ENCODE measurements at places on chromosomes 6 and 20.

- H3K36me3 ChIP-seq: no peaks in the 10 kb centered on the region
- H3K27me3 ChIP-seq: no peaks in the 10 kb centered on the region
- no peak overlapping the region for H3K4me3 ChIP-seq
- no peak for DNase-seq
- H3K4me1 ChIP-seq: peaks cover 4% of the 10 kb centered on the region
- H3K27ac ChIP-seq: peak overlapping the region; percentile 93
Observed at GRCh38 chr20:58173091-58173490, 55.4 kb downstream of the ANKRD60 start.

DNA sequence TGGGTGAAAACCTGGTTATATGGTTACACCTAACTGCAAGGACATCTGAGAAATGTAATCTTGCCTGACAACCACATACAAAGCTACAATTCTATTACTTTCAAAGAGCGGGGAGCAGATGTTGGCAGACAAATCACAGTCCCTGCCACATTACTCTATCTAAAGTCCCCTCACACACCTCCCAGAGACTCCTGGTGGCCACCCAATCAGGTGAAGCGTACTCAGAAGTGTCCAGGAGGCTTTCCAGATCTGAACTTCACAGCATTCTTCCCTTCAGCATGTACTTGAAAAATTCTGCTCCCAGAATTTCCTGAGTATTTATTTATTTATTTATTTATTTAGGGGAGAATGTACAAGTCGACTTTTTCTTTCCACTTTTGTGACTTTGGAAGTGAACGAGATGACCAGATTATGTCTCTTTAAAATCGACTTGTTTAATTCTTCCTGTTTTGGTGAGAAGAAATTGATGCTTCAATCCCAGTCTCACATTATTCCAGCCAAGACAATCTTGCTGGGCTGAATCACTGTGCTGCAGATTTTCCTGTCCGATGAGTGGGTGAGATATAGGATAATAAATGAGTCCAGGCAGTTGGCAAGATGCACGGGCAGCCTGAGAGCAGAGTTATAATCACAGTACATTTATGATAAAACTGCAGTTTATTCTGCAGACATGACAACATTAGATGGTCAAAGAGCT is 46.9 kb upstream of the POPDC3 start:
- H3K27ac ChIP-seq: no peak overlapping the region
- no peaks in the 10 kb centered on the region for H3K36me3 ChIP-seq
- DNase-seq: no peak
- no peak overlapping the region for H3K4me3 ChIP-seq
- no peaks in the 10 kb centered on the region for H3K4me1 ChIP-seq
- no peaks in the 10 kb centered on the region for H3K27me3 ChIP-seq

DNA sequence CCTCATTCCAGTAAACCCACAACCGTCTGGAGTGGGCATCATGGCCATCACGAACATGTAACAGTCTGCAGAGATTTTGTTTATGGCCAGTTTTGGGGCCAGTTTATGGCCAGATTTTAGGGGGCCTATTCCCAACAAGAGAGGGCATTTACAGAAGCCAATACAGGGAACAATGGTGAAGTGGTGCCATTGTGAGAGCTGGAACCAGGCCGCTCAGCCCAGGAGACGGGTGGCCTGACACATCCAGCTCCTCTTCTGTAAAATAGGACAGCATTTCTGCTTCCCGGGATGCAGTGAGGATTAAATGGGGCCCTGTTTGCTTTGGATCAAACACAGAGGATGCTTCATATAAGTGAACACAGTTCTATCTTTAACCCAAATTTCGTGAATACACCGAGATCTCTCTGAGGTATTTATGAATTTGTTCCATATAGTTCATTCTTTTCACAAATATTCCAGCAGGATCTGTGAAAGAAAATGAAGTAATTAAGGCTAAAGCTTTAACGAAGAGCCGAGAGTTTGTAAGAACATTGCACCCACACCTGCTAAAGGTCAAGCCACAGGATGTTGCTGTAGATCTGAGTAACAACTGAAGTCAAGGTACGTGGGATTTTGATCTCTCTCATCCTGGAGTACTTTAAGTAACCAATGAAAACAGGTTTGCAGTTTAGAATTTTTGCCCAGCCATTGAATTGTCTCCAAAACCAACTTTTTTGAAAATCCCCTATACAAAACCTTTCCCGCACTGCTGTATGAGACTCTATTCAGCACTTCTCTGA is 14.5 kb upstream of the SIRPG start:
- no peak overlapping the region for H3K4me3 ChIP-seq
- no peak for DNase-seq
- no peak overlapping the region for H3K27ac ChIP-seq
- no peaks in the 10 kb centered on the region for H3K36me3 ChIP-seq

- peak overlapping the region; percentile 95 for H3K27ac ChIP-seq
- no peaks in the 10 kb centered on the region for H3K36me3 ChIP-seq
- H3K4me3 ChIP-seq: peak overlapping the region; percentile 82
Observed at GRCh38 chr20:44180814-44181213, 6.2 kb downstream of the JPH2 start.

DNA sequence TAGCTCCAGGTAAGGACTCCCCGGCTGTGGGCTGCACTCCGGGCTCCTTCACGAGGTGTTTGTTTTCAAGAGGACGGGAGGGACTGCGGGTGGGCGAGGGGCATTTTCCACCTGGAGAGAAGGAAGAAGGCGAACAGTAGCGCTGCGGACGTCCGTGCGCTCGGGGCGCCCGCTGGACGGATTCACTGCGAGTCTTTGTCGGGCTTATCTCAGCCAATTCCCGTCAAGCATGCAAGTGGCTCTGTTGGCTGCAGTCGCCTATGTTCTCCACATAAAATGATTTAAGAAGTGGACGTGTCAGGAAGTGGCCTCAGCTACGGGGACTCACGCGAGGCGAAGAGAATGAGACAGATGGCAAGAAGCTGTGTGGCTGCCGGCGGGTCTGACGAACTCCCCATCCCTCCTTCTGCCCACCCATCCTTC is 332 bp downstream of the GRIK2 start:
- no peak overlapping the region for H3K27ac ChIP-seq
- DNase-seq: no peak
- H3K36me3 ChIP-seq: no peaks in the 10 kb centered on the region
- H3K4me3 ChIP-seq: peak overlapping the region; percentile 58

- H3K36me3 ChIP-seq: no peaks in the 10 kb centered on the region
- no peak overlapping the region for H3K27ac ChIP-seq
- no peak for DNase-seq
Observed at GRCh38 chr20:47144463-47144862, 212.0 kb downstream of the ZMYND8 start.

GRCh38 chr6:38452816-38453660 is 186.7 kb downstream of the BTBD9 start:
- no peak overlapping the region for H3K4me3 ChIP-seq
- no peak for DNase-seq
- H3K4me1 ChIP-seq: no peaks in the 10 kb centered on the region
- H3K36me3 ChIP-seq: no peaks in the 10 kb centered on the region
- H3K27me3 ChIP-seq: no peaks in the 10 kb centered on the region

GRCh38 chr6:170523256-170524171 is 29.6 kb downstream of the PSMB1 start:
- no peaks in the 10 kb centered on the region for H3K4me1 ChIP-seq
- H3K36me3 ChIP-seq: no peaks in the 10 kb centered on the region
- H3K27ac ChIP-seq: no peak overlapping the region
- no peak overlapping the region for H3K4me3 ChIP-seq
- DNase-seq: no peak

- H3K27ac ChIP-seq: no peak overlapping the region
- no peak for DNase-seq
- no peaks in the 10 kb centered on the region for H3K4me1 ChIP-seq
Observed at GRCh38 chr6:100962466-100962865, 81.3 kb upstream of the ASCC3 start.

DNA sequence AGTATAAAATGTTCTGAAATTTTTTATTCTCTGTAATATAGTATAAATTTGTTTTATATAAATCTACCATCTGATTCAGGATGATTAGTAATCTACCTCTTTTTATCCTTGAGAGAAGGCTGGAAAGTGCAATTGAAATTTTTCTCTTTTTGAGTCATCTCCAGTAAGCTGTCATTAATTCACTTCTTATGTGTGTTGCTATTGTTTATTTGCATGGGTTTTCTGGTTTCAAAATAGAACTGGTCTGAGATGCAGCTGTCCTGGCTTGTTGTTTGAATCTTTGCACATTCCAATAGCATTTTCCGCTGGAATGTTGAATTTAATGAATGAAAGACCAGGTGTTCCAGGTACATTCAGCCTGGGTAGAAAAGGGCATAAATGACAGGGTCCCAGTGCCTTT is 24.3 kb upstream of the TAB2 start:
- H3K4me1 ChIP-seq: no peaks in the 10 kb centered on the region
- no peaks in the 10 kb centered on the region for H3K27me3 ChIP-seq
- no peak overlapping the region for H3K4me3 ChIP-seq
- DNase-seq: no peak

DNA sequence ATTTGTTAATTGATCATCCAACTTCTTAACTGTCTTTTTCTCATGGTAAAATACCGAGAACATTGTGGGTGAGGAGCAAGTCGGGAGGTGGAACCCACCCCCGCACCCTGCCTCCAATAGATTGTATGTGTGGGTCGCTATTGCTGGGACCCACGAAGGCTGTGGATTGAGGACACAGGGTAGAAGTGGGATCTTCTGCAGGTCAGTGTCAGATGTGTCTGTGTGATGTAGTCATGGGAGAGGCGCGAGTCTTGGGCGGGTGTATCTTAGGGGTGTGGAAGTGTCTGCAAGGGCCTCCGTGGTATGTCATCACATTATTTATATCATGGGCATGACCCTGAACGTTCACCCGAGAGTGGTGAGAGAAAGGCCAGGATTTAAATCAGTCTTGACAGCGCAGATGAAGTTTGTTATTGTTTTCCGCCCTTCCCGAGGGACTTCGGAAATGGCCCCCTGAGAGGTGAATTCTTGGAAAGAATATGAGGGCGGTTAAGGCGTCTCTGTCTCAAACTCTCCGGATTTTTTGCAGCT is 472 bp upstream of the PAQR8 start:
- no peaks in the 10 kb centered on the region for H3K36me3 ChIP-seq
- H3K27me3 ChIP-seq: no peaks in the 10 kb centered on the region
- peak overlapping the region; percentile 90 for H3K4me3 ChIP-seq
- no peaks in the 10 kb centered on the region for H3K4me1 ChIP-seq

- H3K4me3 ChIP-seq: no peak overlapping the region
- no peak for DNase-seq
- H3K27me3 ChIP-seq: no peaks in the 10 kb centered on the region
- H3K27ac ChIP-seq: no peak overlapping the region
Observed at GRCh38 chr6:135141728-135142127, 39.4 kb upstream of the MYB start.

- H3K4me3 ChIP-seq: no peak overlapping the region
- no peaks in the 10 kb centered on the region for H3K36me3 ChIP-seq
- no peaks in the 10 kb centered on the region for H3K27me3 ChIP-seq
- no peaks in the 10 kb centered on the region for H3K4me1 ChIP-seq
Observed at GRCh38 chr6:4928426-4928825, 75.4 kb downstream of the RPP40 start.

- H3K27ac ChIP-seq: no peak overlapping the region
- no peak overlapping the region for H3K4me3 ChIP-seq
- no peaks in the 10 kb centered on the region for H3K4me1 ChIP-seq
- no peaks in the 10 kb centered on the region for H3K27me3 ChIP-seq
- DNase-seq: no peak
Observed at GRCh38 chr6:74857157-74857556, 348.7 kb downstream of the COL12A1 start.

DNA sequence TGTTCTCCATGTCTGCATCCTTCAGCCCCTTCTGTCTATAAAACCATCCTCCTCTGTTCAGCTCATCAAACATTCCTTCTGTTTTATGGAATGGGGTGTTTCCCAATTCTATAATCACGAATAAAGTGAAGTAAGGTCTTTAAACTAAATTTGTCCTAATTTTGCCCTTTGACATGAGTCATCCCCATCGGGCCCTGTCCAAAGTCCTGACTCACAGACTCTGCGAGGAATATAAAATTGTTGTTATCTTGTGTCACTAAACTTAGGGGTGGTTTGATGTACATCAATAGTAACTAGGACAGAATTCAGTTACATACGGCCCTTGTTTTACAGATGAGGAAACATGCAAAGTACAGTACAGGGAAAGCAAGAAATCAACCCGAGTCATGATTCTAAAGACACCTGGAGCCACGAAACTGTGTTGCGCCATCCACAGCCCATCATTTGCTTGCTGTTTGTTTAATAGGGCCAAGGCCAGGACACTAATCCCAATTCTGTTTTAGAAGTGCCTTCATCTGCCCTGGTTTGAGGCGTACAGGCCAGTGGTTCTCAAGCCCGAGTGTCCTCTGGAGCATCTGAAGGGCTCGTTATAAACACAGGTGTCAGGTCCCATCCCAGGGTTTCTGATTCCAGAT is 2.8 kb downstream of the ACSS1 start:
- peaks cover 69% of the 10 kb centered on the region for H3K4me1 ChIP-seq
- peak overlapping the region; percentile 91 for H3K4me3 ChIP-seq

DNA sequence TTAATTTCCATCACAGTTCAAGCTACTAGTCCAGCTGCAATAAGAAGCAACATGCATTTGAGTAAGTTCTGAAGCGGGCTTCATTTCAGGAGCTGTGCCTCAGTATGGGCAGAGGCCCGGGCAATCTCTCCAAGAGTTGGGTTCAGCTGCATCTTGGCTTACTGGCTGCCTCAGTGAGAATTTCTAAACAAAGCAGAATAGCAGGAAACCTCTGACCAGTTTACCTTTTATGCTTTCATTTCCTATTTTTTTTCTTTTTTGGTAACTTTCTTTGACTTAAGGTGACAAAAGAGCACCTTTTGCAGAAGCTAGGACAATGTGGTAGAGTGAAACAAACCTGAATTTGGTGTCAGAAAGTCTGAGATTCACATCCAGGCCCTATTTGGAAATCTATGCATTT is 51.0 kb upstream of the FBXO30 start:
- H3K36me3 ChIP-seq: no peaks in the 10 kb centered on the region
- no peak for DNase-seq
- no peaks in the 10 kb centered on the region for H3K27me3 ChIP-seq
- H3K4me3 ChIP-seq: no peak overlapping the region
- H3K27ac ChIP-seq: no peak overlapping the region

DNA sequence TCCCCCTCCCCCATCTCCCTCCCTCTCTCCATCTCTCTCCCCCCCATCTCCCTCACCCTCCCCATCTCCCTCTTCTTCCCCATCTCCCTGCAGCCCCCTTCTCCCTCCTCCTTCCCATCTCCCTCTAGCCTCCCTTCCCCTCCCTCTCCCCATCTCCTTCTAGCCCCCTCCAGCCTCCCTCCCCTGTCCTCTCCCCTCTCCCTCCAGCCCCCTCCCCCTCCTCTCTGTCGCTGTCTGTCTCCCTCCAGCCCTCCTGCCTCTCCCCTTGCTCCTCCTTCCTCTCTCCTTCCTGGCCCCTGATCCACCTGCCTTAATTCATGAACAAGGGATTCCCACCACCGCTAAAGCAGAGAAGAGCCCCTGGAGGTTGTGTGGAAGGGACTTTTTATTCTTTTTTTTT is 26.9 kb upstream of the CHMP4B start:
- DNase-seq: no peak
- no peaks in the 10 kb centered on the region for H3K4me1 ChIP-seq
- H3K27ac ChIP-seq: no peak overlapping the region
- H3K27me3 ChIP-seq: no peaks in the 10 kb centered on the region
- no peak overlapping the region for H3K4me3 ChIP-seq
- peaks cover 10% of the 10 kb centered on the region for H3K36me3 ChIP-seq

- DNase-seq: no peak
- H3K27me3 ChIP-seq: no peaks in the 10 kb centered on the region
- no peak overlapping the region for H3K4me3 ChIP-seq
- no peaks in the 10 kb centered on the region for H3K4me1 ChIP-seq
- H3K27ac ChIP-seq: no peak overlapping the region
Observed at GRCh38 chr6:106247293-106247692, 78.3 kb downstream of the ATG5 start.
